ENCODE measurements at places on chromosomes 1 and 21. TPM values are rescaled to one million over a fixed set of nuclear protein-coding genes. Genes with fewer than 3 reads are reported as not detected.

The CTTNBP2NL gene
- total RNA-seq, result 13.0 TPM

The TRPM2 gene
- total RNA-seq, result under 0.01 TPM

The ANKRD34A gene
- total RNA-seq, result not detected

The ZNF683 gene
- not detected for total RNA-seq

The CAPN8 gene
- not detected for total RNA-seq

The GLIS1 gene
- total RNA-seq, result 0.24 TPM

The MFAP2 gene
- total RNA-seq, result 22.4 TPM

The AJAP1 gene
- 2.4 TPM for total RNA-seq

The ZNF695 gene
- total RNA-seq, result not detected

The HTR6 gene
- not detected for total RNA-seq

The GPR25 gene
- not detected for total RNA-seq

The IVL gene
- 0.43 TPM for total RNA-seq

The DCST1 gene
- not detected for total RNA-seq

The HRNR gene
- total RNA-seq, result not detected

The CLCA4 gene
- 0.96 TPM for total RNA-seq

The AMY1B gene
- not detected for total RNA-seq

The MATN1 gene
- not detected for total RNA-seq

The SERTAD4 gene
- 0.72 TPM for total RNA-seq

The IFI44L gene
- 0.96 TPM for total RNA-seq

The UMODL1 gene
- total RNA-seq, result not detected

The ZC3H11A gene
- total RNA-seq, result 79.1 TPM

The FCRL1 gene
- total RNA-seq, result not detected
